ENCODE measurements at places on chromosomes 5 and 9.

DNA sequence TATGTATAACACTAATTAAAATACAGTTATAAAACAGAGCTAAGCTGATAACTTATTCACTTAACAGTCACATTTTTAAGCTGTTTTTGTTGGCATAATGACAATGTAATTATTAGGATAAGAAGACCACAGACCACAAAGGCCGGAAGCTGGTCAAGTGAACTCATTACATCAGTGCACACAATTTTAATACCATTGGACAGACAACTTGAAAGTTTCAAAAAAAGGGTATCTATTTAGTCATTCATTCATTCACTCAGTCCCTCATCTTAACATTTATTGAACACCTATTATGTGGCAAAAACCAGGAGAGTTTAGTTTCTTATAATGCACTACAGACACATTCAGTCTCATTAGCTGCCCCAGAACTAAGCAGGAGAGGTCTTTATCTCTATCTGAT is 11.6 kb downstream of the ERP44 start:
- no peak for DNase-seq

- DNase-seq = no peak
Measured at GRCh38 chr5:180173198-180173544, 35.8 kb downstream of the RASGEF1C start.

DNA sequence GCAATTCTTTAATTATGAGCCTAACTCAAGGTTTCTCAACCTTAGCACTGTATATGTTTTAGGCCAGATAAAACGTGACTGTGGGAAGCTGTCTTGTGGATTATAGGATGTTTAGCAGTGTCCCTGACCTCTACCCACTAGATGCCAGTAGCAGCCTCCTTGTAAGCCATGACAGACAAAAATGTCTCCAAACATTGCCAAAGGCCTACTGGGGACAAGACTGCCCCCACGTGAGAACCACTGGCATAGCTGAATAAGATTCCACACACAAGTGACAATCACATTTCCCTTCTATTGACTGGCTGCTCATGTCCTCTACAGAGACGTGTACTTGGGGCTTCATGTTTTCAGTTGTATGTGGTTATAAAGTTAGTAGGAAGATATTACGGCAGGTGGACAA is 55.4 kb downstream of the GOLM1 start:
- no peak for DNase-seq

DNA sequence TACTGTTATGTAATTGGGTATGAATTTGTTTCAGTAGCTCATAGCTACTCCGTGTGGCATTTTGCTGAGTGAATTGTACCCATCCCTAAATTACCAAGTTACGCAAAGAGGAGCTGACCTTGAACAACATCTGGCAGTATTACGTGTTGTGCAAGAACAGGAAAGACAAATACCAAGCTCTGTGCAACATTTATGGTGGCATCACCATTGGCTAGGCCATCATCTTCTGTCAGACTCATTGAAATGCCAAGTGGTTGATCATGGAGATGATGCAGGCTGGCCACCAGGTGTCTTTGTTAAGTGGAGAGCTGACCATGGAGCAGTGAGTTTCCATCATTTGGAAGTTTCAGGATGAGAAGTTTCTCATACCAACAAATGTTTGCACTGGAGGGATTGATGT is 15.0 kb downstream of the ZSWIM6 start:
- no peak for DNase-seq

DNA sequence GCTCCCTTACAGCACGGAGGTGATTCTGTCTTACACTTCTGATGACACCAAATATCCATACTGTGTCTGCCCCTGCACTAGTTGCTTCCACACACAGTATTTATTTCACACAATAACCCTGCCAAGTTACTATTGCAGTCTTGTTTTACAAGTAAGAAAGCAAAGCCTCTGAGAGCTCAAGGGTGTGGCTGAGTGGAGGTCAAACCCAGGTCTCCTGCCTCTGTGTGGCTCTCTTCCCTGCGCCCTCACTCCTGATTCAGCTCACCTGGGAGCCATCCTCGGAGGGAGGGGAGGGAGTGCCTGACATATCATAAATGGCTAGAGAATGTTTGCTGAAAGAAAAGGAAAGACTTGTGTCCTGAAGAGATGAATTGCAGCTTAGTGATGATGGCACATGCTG is 41.0 kb downstream of the MVB12B start:
- no peak for DNase-seq

- DNase-seq = no peak
Measured at GRCh38 chr5:6178846-6179532, 199.4 kb downstream of the MED10 start.

- DNase-seq = no peak
Measured at GRCh38 chr9:107060062-107060461, 197.1 kb downstream of the ZNF462 start.

DNA sequence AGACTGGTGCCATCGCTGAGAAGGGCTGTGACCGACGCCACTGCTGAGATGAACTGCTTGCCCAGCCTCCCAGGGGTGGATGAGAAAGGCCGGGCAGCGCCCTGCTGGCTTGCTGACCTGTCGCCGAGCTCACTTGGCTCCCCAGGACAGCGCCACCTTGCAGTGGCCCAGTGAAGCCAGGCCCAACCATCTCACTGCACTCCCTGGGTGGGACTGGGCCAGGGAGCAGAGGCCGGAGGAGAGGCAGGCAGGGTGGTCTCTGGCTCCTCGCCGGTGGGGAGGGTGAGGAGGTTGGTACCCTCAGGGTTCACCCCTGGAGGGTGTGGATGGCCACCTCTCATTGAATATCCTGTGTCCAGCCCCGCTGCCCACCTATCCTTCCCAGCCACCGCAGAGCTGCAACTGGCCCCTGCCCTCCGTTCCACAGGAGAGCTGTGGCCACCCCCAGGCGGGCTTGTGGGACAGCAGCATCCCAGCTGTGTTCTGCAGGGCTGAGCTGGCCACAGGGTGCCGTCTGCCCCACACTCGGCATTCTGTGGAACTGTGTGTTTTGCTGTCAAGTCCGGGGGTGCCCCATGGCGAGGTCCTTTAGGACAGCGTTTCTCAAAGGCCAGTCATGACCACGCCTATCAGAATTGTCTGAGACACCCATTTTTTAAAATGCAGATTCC is 41.0 kb upstream of the FCN2 start:
- no peak for DNase-seq

DNA sequence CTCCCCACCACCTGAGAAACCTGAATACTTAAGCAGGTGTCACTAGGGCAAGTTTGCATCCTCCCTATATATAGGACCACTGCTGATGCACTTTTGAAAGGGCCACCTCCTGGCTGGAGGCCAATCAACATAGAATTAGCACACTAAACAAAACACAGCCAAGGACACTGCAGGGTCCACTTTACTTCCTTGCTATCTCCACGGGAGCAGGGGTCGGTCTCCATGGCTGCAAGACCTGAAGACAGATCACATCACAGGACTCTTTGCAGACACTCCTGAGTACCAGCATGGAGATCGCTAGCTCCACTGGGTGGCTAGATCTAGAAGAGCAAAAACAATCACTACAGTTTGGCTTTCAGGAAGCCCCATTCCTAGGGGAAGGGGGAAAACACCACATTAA is 72.3 kb downstream of the C9orf153 start:
- no peak for DNase-seq

DNA sequence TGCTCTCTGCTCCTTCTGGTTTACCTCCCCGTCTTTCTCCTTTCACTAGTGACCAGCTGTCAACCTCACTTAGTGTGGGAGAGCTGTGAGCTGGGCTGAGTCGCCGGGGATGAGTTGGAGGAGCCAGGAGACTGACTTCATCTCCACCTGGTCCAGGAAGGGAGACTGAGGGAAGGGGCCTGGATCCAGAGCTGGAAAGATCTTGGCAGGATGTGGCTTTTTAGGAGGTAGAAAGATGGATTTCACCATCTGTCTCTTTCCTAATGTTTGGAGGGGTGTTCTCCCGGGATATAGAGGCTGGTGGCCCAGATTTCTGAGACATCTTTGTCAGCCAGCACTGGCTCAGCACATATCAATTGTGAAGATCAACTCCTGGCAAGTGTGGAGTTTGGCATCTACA is 37.1 kb upstream of the TNC start:
- no peak for DNase-seq

- DNase-seq = no peak
Measured at GRCh38 chr5:153700940-153701339, 210.5 kb downstream of the GRIA1 start.

DNA sequence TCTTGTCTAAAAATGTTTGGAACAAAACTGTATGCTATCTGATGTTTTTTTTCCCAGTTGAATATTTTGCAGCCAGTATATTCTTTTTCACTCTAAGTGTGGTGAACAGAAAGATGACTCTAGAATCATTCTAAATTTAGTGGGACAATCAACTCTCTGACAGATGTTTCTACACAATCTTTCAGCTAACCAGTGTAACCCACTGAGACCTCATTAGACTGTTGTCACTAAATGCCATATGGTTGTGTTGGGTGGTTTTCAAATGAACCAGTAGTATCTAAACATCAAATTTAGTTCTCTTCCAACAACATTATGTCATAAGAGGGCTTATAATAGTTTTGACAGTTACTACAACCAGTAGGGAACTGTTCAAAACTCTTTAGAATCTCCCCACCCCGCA is 129.6 kb upstream of the PRLR start:
- DNase-seq = no peak

- no peak for DNase-seq
Measured at GRCh38 chr9:127126971-127127370, 4.5 kb upstream of the ANGPTL2 start.

DNA sequence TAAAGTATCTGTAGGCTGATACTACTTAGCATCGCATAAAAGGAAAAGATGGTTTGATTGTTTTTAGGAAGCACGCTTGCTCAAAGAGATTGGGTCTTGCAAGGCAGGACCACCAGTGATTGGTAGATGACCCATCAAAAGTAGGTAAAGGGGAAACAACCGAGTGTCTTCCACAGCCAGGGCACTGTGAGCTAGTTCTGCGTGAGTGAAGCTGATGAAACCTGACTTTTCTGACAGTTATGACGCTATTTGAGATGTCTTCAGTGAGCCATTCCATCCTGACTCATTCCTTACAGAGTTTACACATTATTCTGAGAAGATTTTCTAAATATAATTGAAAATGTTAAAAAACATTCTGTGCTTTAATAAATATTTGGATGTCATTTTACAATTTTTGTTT is 49.7 kb downstream of the BASP1 start:
- DNase-seq = no peak

DNA sequence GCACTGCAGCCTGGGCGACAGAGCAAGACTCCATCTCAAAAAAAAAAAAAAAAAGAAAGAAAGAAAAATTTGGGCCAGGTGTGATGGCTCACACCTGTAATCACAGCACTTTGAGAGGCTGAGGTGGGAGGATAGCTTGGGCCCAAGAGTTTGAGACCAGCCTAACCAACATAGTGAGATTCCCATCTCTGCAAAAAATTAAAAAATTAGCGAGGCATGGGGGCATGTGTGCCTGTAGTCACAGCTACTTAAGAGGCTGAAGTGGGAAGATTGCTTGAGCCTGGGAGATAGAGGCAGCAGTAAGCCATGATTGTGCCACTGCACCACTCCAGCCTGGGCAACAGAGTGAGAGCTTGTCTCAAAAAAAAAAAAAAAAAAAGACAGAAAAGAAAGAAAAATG is 2.9 kb upstream of the SIT1 start:
- no peak for DNase-seq
